ENCODE measurements at places on chromosomes 12 and 14.

- DNase-seq: no peak
Observed at GRCh38 chr12:69052613-69053408, 119.8 kb upstream of the CPM start.

- no peak for DNase-seq
Observed at GRCh38 chr12:123659996-123660727, 10.8 kb upstream of the TCTN2 start.

GRCh38 chr14:69886453-69887242 is 7.4 kb downstream of the SMOC1 start:
- DNase-seq: no peak

DNA sequence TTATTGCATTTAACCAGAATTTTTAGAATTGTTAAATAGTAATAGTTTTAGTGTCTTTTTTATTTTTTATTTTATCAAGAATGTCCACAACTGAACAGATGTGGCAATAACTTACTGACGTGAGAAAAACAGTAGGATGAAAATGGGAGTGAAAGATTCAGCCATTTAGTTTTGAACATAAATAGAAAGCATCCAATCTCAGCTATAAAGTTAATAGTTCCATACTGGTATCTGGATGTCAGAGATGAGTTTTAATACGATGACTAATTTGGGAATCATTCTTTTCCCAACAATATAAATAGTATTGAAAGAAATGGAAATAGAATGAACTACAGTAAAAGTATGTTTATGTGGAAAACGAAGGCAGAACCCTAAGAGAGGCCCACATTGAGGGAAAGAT is 159.4 kb downstream of the EPS8 start:
- DNase-seq: no peak

- DNase-seq: no peak
Observed at GRCh38 chr14:66650491-66650911, 142.6 kb downstream of the GPHN start.

DNA sequence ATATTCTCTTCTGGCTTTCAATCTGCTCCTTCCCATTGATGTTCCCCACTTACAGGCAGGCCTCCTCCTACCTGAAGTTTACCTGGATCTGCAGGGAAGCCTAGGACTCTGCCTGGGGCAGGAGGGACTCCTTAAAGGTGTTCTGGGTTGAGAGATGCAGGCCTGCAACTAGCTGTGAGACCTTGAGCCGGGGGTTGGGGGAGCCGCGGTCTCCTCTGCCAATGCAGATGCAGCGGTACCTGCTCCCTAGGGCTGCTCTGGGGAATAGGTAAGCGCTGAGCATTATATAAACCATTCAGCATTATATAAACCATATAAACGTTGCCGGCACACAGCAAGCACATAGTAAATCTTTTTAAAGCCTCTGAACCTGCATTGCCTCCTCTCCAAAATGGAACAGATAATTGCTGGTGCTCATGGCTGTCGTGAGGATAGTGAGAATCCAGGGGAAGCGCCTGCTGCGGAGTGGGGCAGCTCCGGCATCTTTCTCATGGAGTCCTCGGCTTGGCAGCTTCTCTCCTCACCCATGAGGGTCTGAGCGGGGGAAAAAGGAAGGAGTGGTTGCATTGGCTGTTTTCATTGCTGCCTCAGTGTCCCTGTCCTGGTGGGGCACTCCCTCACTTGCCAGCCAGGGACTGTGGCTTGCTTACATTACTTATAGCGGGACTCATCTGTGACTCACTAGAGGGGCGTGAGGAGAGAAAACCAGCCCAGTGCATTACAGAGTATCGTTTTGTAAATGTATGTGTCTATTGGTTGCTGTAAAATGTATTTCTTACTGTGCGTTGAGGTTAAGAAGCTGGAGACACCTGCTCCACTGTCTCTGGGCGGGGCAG is 12.5 kb upstream of the KRT80 start:
- DNase-seq: no peak

DNA sequence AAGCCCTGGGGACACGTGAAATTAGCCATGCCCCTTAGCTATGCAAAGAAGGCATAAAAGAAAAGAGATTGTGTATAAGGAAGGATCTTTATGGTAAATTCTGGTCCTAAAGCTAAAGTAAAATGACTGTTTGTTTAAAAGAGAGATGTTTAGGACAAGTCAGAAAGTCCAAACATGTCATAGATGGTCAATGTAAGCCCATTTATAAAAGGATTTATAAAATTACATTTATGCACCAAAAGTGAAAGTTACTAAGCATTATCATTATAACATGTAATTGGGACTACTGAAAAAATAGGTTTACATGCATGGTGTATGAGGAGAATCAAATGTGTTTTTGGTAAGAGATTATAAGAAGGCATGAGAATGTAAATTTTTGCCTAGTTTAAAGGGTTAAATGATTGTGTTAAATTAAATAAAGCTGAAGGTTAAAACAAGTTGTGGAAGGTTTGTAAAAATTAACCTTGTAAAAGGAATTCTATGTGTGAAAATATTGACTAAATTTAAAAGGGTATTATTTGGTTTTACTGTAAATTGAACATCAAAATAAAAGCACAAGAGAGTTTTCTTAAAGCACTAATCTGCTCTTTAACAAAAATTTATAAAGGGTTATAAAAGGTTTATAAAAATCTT is 50.4 kb upstream of the TSPAN8 start:
- DNase-seq: no peak

DNA sequence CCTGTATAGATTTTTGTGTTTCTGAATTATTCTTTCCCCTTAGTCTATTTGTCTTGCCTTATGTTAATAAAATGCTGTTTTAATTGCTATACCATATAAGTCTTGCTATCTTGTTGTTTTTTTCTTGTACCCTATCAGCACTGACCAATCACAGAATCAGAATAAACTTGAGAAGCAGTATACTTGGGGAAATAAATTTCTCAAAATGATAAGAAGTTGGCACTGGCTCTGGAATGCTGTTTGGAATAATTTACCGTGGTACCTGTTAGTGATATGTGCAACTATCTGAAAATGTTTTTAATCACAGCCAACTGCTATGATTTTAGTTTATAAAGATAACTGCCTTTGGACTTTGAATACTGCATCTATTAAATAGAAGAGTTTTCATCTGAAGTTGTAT is 37.9 kb upstream of the EPS8 start:
- DNase-seq: no peak

Measured in activated CD8-positive, alpha-beta memory T cell treated with anti-CD3 and anti-CD28 coated beads for 1 hour (primary cell).